ENCODE measurements at places on chromosomes 3 and 15.

GRCh38 chr3:182323898-182324297 lies 469.4 kb upstream of the ATP11B start:
- no peak for DNase-seq

DNA sequence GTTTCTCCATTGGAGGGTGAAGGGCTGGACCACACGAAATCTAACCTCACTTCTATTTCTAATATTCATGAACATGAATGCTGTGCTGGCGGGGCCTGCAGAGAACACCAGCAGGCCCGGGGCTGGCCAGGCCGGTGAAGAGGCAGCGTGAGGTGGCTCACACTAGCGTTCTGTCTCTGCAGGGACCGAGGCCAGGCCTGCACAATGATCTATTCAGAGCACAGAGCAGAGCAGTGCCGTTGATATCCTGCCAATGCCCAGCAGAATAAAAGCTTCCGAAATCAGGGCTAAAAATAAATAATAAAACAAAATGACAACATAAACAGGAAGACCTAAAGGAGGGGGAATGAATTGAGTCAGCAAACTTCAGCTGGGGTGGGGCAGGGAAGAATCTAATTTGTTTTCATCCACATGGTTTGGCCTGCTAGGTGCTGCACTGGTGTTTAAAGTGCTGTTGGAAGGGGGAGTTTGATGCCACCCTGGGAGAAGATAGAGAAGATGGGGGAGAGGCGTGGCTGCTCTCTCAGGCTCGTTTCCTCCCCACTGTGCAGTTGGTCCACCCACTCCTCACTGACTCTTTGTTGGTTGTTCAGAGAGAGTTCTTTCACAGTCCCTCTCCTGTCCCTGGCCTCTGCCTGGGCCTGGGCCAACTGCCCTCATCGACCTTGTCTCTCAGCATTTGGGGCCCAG lies 837.1 kb downstream of the AGBL1 start:
- DNase-seq: no peak

DNA sequence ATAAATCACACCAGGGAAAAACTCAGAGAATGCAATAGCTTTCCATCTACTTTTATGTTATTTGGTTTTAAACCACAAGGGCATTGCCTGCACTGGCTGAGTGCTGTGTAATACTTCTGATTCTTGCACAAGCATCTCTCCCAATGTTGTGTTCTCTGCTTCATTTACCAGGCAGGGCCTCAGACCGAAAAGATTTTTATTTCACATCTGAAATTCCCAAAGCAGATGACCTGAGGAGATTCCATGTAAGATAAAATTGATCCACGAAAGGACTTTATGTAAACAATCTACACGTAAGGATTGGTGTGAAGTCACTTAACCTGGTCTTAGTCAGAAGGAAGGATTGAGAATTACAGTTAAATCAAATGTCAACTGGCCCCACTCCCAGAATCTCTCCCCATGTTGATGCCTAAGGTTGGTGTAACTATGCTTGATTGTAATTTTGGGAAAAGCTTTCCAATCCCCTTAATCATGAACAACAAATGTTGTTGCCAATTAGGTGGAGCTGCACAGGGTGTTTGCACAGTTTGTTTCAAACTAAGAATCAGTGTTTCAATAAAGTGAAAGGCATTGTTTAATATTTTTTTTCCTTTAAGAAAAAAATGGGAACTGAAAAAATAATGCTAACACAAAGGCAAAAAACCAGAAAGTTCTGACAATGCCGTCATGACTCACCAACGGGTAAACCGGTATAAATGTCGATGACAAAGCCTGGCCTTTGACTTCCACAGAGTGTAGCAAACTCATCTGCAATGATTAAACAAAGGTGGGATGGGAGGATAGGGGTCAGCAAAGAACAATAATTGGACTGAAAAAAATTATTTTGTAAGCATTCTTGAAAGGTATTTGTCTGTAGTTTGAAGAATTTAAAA lies 128.6 kb downstream of the DUT start:
- no peak for DNase-seq

DNA sequence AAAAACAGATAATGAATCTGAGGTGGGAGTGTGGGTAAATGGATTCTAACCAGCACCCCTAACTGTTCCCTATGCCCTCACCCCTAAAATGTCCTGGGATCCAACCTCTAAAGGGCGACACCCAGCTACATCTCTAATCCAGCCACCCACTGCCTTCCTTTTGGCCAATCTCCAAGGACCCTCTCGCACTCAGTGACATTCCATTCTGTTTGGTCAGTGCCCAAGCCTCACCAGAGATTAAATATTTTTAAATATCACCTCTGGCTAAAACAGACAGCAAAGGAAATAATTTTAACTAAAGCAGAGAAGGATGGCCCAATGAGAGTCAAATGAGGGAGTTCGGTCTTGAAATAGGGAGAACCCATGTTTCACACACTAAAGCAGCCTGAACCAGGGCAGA lies 19.9 kb upstream of the SCN10A start:
- no peak for DNase-seq

- DNase-seq: no peak
Observed at GRCh38 chr3:171000281-171000680, 26.2 kb downstream of the SLC2A2 start.

- no peak for DNase-seq
Observed at GRCh38 chr15:58081456-58081855, 15.9 kb upstream of the ALDH1A2 start.

GRCh38 chr3:169748670-169749069 lies 16.2 kb downstream of the TERC start:
- no peak for DNase-seq

GRCh38 chr15:96583671-96584070 lies 253.2 kb downstream of the NR2F2 start:
- DNase-seq: no peak

GRCh38 chr3:129060276-129061022 lies at the start of gene GP9:
Gene GP9, plus strand, starts transcription at chr3:129060779. Its CDS starts 961 bp downstream, at chr3:129061740.
- DNase-seq: no peak

- no peak for DNase-seq
Observed at GRCh38 chr3:12512534-12513118, 28.3 kb downstream of the TSEN2 start.

GRCh38 chr3:60912876-60913275 lies 338.4 kb downstream of the FHIT start:
- DNase-seq: no peak

GRCh38 chr3:56547486-56547885 lies 9.5 kb upstream of the CCDC66 start:
- no peak for DNase-seq

GRCh38 chr3:25817107-25817506 lies 27.2 kb downstream of the OXSM start:
- DNase-seq: no peak

DNA sequence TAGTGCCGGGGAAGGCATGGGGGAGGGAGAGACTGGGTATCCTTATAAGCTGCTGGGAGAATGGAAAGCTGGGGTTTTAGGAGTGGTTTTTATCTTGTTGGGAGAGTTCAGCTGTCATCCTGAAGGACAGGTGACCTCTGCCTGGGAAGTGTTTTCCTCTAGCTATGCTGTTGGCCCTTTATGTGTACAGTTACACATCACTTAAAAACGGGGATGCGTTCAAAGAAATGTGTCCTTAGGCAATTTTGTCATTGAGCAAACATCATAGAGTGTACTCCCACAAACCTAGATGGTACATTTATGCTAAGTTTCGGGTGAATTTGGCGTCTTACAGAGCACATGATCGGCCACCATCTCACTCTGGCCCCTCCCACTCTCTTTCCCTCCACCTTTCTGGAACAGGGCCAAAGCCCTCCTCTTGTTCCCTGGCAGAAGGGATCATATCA lies 164.3 kb upstream of the NUDT16 start:
- DNase-seq: no peak

DNA sequence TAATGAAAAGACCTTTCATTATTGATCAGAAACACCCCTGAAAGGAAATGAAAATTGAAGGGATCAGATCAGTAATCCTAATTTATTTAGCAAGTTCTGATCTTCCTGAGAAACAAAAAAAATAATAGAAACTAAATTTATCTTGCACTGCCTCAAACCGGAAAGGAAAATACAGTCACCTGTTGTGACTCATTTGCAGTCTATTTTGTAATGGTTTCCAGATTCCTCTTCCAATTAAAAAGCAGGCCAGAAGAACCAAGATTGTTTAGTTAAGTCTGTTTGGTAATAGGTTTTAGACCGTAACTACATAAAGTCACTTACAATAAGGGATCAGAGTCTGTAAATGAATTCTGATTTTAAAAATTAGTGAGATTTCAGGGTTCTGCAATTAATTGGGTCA lies 49.7 kb upstream of the ATOSA start:
- DNase-seq: no peak

- no peak for DNase-seq
Observed at GRCh38 chr3:107641572-107642307, 119.0 kb downstream of the BBX start.

- DNase-seq: no peak
Observed at GRCh38 chr3:128487538-128487812, 5.5 kb downstream of the GATA2 start.

DNA sequence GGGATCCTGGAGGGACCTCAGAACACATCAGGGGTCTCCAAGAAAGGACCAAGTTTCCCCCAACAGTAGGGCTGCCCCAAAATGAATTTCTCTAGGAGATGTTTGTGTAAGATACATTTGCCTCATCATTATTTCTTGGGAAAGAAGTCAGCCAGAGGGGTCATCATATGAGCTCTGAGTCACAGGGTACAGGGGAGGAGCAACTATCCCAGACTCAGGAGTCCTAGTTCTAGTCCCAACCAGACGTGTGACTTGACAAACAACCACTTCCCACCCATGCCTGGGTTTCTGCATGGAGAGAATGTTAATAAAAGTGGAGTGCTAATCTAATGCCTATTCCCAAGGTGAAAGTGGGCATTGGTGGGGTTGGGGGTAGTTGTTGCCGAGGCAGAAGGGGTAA lies 144.1 kb downstream of the ALDH1A2 start:
- DNase-seq: no peak

DNA sequence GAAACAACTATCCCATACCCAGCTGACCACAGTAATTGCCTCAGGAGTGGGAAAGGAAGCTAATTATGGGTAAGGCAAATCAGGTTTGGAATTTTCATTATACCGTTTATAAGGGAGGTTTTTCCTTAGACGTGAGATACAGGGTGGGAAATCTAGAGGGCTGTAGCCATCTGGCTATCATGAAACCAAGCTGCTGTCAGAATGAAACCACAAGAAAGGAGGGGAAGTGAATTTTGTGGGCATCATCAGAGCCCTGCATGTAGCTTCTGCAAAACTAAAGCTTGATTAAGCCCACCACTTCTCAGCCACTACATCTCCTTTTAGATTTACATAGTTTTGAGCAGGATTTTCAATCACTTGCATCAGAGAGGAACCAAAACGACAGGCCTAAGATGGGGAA lies 893.5 kb downstream of the TUSC7 start:
- no peak for DNase-seq

- DNase-seq: no peak
Observed at GRCh38 chr15:80811781-80812315, 32.7 kb downstream of the CEMIP start.

GRCh38 chr3:158808697-158809096 lies 6.8 kb downstream of the MFSD1 start:
- no peak for DNase-seq

DNA sequence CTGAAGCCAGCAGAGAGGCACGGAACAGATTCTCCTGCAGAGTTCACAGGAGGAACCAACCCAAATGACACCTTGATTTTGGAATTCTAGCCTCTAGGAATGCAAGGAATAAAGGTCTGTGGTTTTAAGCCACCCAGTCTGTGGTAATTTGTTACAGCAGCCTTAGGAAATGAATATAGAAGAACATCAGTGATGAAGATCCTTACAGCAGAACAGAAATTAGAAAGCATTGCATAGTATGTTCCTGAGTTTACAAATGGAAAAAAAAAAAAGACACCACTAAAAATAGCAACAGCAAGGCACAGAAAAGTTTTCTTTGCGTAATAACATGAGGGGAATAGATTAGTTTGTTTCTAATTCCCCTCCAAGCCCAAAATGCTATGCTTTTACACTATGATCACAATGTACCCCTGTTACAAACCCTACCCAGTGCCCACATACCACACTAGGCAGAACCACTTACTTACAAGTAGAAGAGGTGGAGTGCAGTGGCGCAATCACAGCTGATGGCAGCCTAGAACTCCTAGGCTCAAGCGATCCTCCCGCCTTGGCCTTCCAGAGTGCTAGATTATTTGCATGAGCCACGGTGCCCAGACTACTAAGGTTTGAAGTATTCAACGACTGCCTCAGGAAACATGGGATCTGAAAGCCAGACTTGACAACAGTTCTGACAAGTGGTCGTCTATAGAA lies 84.3 kb downstream of the SHQ1 start:
- no peak for DNase-seq

DNA sequence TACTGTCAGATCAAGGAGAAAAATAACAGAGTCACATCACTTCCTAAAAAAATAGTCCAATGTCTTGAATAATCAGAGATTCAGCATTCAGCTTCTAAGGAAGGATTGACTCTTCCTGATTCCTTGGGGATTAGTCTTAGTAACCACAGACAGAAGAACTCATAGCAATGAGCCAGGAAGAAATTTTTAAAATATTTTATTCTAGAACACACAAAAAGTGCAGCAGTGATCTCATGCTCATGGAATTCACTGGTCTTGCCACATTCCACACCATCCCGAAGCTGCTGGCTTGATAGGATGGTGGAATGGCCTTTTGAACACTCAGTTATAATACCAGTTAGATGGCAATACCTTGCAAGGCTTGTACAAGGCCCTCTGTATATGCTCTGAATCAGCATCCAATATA lies 43.0 kb upstream of the ABI3BP start:
- no peak for DNase-seq

- DNase-seq: no peak
Observed at GRCh38 chr3:79960594-79960993, 192.8 kb upstream of the ROBO1 start.

- no peak for DNase-seq
Observed at GRCh38 chr3:56595975-56596840, 39.2 kb downstream of the CCDC66 start.

GRCh38 chr3:156761713-156762451 lies 64.3 kb upstream of the LEKR1 start:
- DNase-seq: no peak

GRCh38 chr3:53845881-53846133 lies 412 bp downstream of the CHDH start:
- no peak for DNase-seq

DNA sequence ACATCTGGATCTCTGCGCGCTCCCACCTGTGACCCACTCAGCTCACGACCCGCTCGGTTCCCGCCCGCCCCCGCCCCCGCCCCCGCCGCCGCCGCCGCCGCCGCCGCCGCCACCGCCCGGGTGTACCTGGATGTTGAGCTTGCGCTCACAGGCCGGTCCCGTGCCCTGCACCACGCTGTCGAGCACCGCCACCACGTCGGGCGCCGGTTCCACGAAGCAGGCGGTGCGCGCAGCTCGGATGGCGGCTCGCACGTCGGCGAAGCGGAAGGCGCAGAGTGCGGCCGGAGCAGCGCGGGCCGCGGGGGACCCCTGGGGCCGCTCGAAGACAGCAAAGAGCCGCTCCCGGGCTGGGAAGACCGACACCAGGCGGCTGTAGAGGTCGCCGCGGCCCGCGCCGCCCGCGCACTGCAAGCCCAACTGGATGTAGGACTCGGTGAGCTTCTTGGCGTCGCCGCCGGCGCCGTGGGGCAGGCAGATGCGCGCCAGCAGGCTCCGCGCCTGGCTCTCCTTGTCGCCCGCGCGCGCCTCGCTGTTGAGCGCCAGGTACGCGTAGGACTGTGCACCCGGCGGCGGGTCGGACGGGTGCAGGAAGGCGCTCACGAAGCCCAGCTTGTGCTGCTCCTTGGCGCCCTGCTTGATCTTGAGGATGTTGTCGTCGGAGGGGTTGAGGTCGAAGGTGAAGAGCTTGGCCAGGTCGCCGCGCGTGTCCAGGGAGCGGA lies 1.1 kb downstream of the PLXND1 start:
- DNase-seq: no peak

- DNase-seq: no peak
Observed at GRCh38 chr15:71250936-71251583, 135.8 kb downstream of the THSD4 start.

All from NCI-H2081 treated with DMSO at 0.1 percent for 48 hours (cell line).